Left lung (tissue), 14 donors: ENCODE measurements at places on chromosomes 5 and 9. TPM values are rescaled to one million over a fixed set of nuclear protein-coding genes. Genes with fewer than 3 reads are reported as not detected.

DNA sequence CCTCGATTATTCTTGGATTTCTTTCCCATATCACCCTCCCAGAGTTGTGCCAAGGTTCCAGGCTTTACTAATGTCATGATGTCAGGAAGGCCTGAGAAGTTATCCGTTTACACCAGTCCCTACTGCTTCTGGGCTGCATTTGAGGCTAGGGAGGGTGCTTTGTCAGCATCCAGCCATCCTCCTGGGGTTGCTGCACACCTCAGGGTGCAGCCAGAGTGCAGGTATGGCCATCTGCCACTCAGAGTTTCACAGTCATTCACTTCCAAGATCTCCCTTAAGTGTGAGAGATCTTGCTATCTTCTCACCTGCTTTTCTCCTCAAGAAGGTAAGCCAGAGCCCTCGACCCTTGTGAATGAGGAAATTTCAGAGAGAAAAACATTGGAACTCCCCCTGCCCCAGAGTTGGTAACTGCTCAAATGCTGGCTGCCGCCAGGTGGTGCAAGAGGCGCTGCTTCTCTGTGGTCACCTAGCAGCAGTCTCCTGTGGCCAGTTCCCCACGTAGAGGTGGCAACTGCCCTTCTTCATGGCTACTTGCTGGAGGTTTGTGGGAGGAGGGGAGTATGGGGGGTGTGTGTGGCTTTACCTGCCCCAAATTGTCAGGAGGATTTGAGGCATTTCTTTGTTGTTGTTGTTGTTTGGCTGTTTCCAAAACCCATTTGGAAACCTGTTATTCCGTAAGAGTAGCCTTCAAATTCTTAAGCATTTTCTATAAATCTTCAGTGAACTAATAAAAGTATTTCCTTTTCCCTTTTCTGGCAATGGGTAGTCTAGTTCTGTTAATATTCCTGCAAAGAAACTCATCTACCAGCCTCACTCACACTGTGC, 259.6 kb upstream of the DMRT1 start:
- peak; percentile 72 for DNase-seq

DNA sequence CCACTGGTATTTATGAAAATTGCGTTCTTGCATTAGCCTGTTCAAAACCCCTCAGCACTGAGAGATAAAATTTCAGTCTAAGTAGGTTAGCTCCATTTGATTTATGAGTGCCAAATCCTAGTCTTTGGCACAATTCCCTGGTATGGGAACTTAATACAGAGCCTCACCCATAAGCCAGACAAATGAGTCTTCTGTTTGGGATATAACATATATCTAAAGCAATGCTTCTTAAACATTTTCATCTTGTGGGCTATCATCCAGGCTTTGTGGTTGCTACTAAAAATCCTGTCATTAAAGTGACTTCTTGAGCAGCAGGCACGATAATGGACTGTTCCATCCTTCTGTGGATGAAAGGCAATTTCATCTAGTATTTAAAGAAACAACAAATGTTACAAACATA, 419.5 kb upstream of the ACTBL2 start:
- no peak for DNase-seq

GRCh38 chr5:4079831-4080230, 484.2 kb downstream of the IRX1 start:
- no peak for DNase-seq

GRCh38 chr5:6787941-6788340, 74.7 kb downstream of the TENT4A start:
- no peak for DNase-seq

DNA sequence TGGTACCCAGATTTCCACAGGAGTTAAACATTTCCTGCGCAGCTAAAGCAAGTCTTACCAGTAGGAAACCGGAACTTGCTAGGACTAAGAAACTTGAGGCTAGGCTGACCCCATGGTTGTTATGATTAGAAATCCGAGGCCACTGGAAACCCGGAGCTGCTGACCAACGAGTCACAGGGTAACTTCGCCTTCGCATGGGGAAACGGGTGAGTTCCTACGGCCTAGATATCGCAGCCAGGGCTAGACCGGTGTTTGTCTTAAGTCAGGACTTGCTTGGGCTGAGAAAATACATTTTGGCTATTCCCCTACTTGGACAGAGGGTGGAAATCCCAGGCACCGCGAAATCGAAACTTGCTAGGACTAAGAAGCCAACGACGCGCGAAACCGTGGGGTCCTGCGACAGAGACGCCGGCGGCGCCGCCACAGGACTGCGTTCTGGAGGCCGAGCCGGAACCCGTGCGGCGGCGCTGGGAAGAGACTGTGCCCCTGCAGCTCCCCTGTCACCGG, 1.6 kb upstream of the ANXA2R start:
- peak; percentile 58 for DNase-seq

GRCh38 chr5:138952962-138953361, 77.8 kb upstream of the LRRTM2 start:
- no peak for DNase-seq

DNA sequence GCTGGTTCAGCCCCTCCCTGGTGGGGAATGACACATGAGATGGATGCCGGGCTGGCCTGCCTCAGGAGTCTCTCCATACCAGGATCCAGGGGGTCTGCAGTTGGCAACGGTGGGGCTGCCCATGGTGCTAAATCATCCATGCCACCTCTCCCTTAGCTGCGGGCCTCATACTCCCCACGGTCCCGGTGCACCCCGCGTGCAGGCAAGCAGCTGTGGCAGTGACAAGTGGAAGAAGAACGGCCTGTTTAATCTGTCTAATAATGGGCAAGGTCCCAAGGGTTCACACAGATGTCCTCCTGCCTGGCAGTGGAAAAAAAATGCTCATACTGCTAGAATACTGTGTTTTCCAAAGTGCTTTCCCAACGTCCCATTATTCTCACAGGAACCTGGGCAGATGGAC, 196.9 kb upstream of the PANK3 start:
- no peak for DNase-seq

DNA sequence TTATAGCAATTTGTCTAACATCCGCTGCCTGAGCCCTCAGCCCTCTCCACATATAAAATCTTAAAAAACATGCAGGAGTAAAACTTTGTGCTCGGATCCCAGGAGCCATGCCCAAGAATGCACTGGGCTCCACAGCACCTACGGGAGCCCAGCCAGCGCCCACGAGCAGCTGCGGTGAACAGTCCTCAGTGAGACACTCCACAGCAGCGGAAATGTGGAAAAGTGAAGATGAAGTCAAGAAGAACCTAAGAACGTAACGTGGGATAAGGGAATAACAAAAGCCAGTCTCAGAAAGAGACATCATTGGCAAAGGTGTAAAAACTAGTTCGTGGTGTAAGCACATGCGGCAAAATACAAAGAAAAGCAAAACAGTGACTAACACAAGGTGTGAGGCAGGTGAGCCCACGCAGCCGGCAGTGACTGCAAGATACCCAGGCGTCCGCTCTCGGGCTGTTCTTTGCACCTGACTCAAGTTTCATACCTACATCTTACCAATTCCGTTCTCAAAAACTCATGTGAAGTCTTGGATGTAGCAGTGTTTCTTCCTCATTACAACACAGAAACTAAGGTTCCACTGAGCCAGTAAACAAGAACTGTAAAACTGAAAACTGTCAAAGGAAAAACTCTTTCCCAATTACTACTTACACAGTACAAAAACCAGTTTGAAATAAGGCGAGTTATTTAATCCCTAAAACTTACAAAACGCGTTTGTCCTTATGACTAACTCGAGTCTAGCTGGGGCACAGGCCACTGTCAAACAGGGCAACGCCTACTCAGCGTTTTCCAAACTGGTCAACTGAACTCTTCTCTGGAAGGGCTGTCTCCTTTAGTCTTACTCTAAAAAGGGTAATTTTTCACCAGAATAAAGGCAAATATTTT, 1.7 kb downstream of the CAMSAP1 start:
- peak; percentile 54 for DNase-seq

- DNase-seq: no peak
These were observed 21.7 kb downstream of the PHF2 start for GRCh38 chr9:93597871-93598646.

DNA sequence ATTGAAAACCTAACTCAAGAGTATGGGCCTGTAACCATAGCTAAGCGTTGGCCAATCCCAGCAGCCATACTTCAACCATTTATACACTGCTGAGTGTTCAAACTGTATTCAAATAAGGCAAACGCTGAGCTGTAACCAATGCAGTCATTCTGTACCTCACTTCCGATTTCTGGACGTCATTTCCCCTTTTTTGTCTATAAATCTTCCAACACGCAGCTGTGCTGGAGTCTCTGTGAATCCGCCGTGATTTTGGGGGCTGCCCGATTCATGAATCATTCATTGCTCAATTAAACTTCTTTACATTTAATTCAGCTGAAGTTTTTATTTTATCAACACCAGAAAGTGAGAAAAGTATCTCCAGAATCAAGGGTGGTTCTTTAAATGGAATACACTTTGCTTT, 31.7 kb downstream of the MTX3 start:
- no peak for DNase-seq

GRCh38 chr9:78539904-78540303, 243.0 kb downstream of the PSAT1 start:
- no peak for DNase-seq

- no peak for DNase-seq
These were observed 841 bp downstream of the ASB6 start for GRCh38 chr9:129640871-129641749.

GRCh38 chr5:170584450-170585058, 80.7 kb downstream of the KCNIP1 start:
- no peak for DNase-seq

DNA sequence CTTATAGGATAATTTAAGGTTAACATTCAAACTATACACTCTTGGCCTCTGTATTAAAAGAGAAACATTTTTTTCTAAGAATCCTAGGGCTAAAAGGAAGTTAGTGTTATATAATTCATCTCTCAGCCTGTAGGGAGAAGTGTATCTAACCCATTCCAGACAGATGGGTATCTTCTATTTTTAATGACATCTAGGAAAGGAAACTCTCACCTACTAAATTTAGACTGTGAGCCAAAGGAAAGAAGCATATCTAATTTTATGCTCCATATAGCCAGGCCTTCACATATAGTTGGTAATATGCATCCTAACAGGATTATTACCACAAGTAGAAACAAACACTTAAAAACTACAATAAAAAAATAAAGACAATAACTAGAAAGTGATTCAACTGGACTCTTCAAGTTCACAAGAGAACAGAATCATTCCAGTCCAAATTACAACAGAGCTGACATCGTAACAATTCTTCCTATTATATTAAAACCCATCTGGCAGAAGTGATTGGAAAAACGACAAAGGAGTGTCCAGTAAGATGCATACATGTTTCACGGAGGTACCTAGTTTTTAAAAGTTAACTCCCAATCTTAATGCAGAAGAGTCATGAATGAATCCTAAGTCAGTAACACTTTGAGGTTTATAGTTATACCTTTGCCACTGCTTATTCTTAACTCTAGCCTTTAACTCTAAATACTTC, 39.4 kb downstream of the SCAI start:
- no peak for DNase-seq

- no peak for DNase-seq
These were observed 778 bp downstream of the FRRS1L start for GRCh38 chr9:109166171-109166770.

- peak; percentile 43 for DNase-seq
These were observed 262.9 kb downstream of the PIK3R1 start for GRCh38 chr5:68478301-68479095.

DNA sequence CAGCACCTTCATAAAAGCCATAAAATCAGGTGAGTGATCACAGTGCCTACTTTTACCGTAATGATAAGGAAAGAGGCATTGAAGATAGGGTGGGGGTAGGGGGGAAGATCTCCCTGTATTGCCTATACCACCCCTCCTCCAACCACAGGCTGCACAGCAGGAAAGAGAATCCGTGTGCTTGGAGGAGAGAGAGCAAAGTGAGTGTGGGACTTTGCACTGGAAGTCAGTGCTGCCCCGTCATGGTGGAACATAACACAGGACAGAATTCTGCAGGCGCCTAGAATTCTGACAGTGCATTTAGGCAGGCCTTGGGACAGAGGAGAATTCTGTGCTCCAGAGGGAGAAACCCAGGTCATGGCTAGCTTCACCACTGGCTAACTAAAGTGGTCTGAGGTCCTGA, 3.5 kb upstream of the C5 start:
- no peak for DNase-seq

DNA sequence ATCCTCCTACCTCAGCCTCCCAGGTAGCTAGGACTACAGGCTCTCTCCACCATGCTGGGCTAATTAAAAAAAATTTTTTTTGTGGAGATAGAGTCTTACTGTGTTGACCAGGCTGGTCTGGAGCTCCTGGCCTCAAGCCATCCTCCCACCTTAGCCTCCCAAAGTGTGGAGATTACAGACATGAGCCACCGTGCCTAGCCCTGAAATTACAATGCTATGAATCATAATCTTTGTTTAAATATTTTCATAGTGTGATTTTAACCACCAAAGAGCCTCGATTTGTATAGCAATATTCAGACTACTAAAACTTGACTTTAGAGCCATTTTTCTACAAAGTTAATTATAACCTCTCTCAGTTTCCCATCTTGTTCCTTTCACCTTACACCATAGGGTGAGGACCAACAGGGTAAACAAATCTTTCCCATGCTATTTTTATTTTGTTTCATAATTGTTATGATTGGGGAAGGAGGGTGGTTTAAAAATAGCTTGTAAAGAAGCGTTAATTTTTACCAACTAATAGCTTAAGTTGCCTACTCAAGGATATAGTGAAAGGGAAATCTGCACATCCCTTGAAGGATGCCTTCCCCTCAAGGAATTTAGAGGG, 32.7 kb downstream of the UBE2D2 start:
- DNase-seq: no peak

- no peak for DNase-seq
These were observed 60.4 kb downstream of the COL15A1 start for GRCh38 chr9:99004115-99004514.

GRCh38 chr5:75574791-75575190, 36.5 kb upstream of the ANKDD1B start:
- DNase-seq: no peak

- no peak for DNase-seq
These were observed 12.6 kb upstream of the DPYSL3 start for GRCh38 chr5:147522435-147522834.

The NTNG2 gene
- 1.2 TPM for polyA plus RNA-seq

The SHLD3 gene
- 5.0 TPM for polyA plus RNA-seq

The NAIP gene
- polyA plus RNA-seq: 56.2 TPM

The CDC25C gene
- polyA plus RNA-seq: 14.6 TPM

The TAL2 gene
- 1.0 TPM for polyA plus RNA-seq

The BTNL3 gene
- not detected for polyA plus RNA-seq

The NUTM2F gene
- polyA plus RNA-seq: not detected

The ADAMTS16 gene
- 1.6 TPM for polyA plus RNA-seq

The SPINK6 gene
- not detected for polyA plus RNA-seq

The C9orf152 gene
- 14.1 TPM for polyA plus RNA-seq

The FRRS1L gene
- 3.9 TPM for polyA plus RNA-seq

The PAEP gene
- not detected for polyA plus RNA-seq

The RECK gene
- 23.5 TPM for polyA plus RNA-seq

The AQP3 gene
- polyA plus RNA-seq: 19.5 TPM
